ENCODE measurements at places on chromosomes 2 and 18.

DNA sequence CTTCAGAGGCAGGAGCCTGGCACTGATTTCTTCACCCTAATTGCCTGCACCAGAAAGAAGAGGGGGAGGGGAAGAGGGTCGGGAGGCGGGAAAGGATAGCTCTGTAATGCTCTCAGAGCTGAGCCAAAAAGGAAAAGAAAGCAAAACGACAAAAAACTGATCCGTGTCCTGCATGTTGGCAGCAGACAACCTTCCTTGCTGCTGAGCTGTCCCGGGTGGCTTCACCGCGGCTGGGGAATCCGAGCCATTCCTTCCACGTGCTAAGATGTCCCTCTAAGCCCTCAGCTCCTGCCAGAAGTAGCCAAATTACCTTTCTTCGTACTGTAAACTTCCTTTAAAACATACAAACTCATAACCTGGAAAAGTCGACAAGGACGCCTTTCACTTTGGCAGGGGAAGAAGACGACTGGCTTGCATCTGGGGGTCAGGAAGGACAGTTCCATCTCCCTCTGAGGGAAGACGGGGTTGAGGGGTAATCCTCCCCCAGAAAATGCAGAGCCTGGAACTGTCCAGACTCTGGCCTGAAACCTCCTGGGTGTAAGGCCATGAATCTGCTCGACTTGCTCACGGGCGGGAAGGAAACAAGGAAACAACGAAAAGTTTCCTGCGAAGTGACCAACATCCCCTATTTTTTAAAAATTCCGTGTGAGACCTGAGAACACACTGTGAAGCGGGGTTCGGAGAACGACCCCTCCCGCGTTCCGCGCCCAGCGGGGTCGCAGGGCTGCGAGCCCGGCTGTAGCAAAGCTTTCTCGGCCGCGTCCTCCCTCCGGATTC is 7.7 kb downstream of the OTX1 start:
- no peak for DNase-seq

GRCh38 chr2:156590085-156590739 is 154.0 kb downstream of the GPD2 start:
- DNase-seq: no peak

DNA sequence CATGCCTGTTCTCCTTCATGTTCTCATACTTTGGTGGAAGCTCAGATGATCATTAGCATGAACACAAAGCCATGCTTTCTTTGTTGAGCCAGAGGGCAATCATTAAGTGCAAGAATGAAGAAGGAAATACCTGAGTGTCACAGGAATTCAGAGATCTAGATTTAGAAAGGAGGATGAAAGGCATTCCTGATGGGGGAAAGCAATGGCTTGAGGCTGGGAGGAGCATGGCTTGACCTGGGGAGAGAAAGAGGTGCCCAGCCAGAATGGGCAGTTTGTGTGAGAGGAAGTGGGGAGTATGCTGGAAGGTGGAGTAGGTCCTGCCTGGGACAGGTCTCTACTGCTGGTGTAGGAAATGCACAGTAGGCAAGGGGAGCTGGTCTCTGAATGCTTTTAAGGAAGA is 35.1 kb downstream of the SLC4A3 start:
- DNase-seq: no peak

- DNase-seq: no peak
These were observed 62.6 kb upstream of the ST6GAL2 start for GRCh38 chr2:106948540-106948939.

- DNase-seq: no peak
These were observed 10.2 kb downstream of the MSTN start for GRCh38 chr2:190052307-190052706.

GRCh38 chr2:230891509-230891908 is 26.8 kb downstream of the ITM2C start:
- no peak for DNase-seq

- DNase-seq: no peak
These were observed 266.6 kb downstream of the TFCP2L1 start for GRCh38 chr2:121018136-121019061.

DNA sequence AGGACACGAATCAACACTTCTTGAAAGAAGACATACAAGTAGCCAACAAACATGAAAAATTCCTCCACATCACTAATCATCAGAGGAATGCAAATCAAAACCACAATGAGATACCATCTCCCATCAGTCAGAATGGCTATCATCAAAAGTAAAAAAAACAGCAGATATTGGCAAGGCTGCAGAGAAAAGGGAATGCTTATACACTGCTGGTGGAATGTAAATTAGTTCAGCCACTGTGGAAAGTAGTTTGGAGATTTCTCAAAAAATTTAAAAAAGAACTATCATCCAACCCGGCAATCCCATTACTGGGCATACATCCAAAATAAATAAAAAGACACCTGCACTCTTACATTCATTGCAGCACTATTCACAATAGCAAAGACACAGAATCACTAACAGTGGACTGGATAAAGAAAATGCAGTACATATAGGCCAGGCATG is 78.7 kb downstream of the GRB14 start:
- DNase-seq: peak; percentile 30

GRCh38 chr2:240628507-240628807 is 3.2 kb downstream of the GPR35 start:
- no peak for DNase-seq

DNA sequence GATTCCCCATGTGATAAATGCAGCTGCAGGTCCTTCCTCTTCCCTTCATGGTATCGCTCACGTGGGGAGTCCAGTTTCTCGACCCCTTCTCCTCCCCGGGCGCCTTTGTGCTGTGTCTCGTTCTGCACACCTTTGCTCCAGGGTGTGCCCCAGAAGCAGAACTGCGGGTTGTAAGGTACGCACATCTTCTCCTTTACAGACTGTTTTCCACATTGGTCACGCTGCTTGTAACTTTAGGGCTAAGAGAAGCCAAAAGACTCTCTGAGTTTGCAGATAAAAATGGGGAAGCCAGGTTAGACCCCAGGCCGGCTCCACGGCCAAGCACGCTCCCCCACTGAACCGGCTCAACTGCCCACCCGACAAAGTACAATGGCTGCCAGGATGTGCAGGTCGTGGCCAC is 45.9 kb upstream of the TFCP2L1 start:
- DNase-seq: no peak

DNA sequence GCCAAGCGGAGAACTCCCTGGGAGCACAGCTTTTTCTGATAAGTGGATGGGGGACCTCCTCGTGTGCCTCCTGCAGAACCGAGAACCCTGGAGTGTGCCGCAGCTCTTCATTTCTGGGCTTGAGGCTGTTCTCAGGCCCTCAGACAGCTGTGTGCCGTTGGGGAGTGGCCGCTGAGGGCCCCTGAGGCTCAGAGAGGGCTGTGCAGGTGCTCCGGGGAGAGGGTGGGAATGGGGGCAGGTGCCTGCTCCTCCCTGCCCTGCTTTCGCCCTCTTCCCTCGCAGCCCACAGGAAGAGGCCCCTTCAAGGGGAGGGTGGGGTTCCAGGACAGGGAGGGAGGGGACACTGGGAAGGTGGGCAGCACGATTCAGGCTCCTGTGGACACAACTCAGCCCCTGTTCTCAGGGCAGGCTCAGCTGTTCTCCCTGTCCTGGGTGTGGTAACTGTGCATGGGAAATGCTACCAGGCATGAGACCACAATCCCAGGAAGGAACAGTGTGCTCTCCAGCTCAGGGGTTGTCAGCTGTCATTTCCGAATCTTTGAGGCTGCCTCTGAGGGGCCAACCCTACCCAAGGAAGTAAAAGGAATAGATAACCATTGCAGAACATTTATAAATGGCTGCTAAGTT is 11.3 kb downstream of the LCT start:
- no peak for DNase-seq

DNA sequence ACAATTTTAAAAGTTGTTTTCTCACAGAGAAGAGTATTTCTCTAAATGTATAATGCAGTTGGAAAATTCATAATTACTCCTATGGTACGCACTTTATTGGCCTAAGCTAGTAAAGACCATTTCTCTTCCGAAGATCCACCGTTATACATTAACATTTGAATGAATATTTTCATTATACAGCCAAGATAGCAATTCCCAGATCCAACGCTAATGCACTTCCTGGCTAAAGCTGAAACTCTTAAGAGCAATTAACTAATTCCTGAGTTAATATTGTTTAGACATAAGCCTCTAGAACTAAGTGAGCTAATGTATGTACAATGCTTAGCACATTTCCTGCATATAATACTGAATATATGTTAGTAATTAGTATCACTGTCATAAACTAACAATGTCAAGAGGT is 56.2 kb downstream of the PDK1 start:
- no peak for DNase-seq

GRCh38 chr2:55718165-55719008 is 24.7 kb upstream of the PNPT1 start:
- no peak for DNase-seq

GRCh38 chr2:207558079-207558491 is 28.3 kb downstream of the CREB1 start:
- DNase-seq: peak; percentile 78

- no peak for DNase-seq
These were observed 103.8 kb downstream of the PLCL1 start for GRCh38 chr2:197908156-197908555.

- DNase-seq: no peak
These were observed 85.5 kb upstream of the PGAP1 start for GRCh38 chr2:197011801-197012641.

DNA sequence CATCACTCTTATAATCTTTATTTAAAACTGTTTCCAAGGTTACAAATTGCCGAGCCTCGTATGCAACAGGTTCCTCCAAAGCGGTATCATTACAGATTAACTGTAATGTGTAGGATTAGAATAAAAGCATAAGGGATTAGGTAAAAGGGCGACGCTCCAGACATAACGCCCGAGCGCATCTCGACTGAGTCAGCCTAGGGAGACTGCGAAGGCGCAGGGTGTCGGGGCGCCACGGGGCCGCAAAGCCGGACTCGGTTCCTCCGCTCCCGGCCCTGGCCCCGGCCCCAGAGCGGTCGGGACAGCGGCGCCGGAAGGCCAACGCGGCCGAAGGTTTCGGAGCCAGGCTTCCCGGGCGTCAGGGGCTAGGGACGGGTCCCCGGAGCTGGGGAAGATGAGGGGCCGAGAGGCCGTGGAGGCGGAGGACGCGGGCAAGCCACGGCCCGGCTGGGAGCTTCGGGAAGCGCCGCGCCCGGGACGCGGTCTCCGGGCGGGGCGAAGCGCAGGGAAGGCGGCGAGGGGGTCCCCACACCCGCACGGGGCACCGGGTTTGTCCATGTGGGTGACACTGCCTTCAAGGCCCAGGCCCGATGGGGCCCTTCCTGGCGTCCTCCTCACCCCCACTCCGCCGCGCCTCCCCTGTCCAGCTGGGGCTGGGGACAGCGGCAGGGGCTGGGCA is 12.9 kb upstream of the SIX3 start:
- no peak for DNase-seq

DNA sequence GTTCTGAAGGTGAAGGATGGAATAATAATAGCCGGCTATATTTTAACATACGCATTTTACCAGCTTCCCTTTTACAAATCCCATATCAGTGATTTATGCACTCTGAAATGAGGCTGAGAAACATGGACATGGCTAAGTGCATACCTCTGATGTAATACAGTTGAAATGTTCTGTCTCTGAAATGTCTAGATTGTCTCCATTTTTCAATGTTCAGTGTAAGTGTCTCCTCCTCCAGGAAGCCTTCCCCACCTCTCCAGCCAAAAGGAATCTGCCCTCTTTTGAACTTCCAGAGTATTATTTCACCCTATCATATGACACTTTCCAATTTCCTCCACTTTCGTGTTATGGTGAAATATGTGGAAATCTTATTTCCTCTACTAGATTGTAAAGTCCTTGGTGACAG is 29.5 kb upstream of the ME2 start:
- DNase-seq: no peak

DNA sequence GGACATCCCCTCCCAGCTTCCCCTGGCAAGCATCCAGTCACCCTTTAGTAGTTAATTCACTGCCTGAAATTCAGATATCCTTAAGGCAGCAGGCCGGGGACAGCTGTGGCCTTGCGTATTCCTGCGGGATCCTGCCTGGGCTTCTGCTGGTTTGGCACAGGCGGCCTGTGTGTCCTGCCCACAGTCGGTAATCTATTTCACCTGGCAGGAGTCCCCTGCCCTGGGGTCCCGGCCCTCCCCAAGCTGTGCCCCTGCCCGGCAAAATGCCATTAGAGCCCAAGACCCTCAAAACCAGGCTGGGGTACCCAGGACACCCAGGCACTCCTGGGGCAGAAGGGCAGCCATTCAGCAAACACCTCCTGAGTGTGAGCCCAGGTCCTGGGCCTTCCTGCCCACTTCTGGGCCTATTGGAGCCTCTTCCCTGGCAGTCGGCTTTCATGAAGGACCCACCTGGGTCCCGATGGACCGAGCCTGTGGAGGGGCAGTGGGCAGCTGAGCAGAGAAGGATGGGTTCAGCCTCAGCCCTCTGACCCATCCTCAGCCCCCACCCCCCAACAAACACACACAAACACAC is 11.6 kb downstream of the CROCC2 start:
- no peak for DNase-seq
